Osteoblast (primary cell): ENCODE measurements at places on chromosomes 11 and 22. TPM values are rescaled to one million over a fixed set of nuclear protein-coding genes. Genes with fewer than 3 reads are reported as not detected.

The AIFM3 gene
- total RNA-seq = 0.59 and 0.72 TPM in 2 replicates

DNA sequence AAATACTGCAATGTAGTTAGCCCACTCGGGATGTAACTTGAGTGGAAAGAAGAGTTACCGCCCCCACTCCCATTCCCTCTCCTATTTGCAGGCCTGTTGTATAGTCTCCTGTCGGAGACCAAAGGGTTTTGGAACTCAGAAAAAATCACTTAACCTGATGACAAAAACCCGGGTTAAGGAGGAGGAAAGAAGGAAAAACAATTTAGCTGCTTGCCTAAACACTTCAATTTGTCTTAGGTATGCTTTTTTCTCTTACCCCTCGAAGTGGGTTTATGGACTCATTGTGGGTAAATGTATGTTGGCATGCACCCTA lies 2.2 kb downstream of the YAP1 start:
- DNase-seq = no peak

GRCh38 chr11:17642370-17642769 lies 77.0 kb upstream of the MYOD1 start:
- no peak for DNase-seq

The DDI1 gene
- under 0.01 TPM in 1 of 2 replicates, not detected in the other for total RNA-seq

DNA sequence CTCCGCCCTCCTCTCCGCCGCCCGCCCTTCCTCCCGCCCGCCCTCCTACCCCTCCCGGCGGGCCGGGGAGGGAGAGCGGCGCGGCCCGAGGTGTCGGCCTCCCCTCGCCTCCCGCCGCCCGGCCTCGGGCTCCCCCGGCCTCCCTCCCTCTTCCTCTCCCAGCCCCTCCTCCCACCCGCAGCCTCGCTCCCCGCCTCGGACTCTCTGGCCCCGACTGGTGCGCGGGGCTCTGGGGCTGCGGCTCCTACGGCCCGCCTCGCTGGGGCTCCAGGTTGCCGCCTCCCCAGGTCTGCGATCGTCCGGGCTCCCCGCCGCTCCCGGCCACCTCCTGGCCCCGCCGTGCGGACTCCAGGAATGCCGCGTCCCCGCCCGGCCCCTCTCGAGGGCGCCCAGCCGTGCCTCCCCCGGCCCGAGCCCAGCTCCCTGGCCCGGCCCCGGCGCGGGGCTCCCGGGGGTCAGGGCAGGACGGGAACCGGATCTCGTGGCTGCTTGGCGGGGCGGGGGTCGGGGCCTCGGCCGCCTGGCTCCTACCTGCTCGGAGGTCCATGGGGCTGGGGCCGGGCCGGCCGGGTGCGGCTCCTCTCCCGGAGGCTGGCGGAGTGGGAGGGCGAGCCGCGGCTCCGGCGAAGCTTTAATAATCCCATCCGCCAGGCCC lies at the start of gene CLCF1:
TSS of gene CLCF1 (minus strand) at position 606 of the 655 bp plus-strand sequence. CDS start at position 547, 59 bp downstream.
- DNase-seq = peak; percentile 97

DNA sequence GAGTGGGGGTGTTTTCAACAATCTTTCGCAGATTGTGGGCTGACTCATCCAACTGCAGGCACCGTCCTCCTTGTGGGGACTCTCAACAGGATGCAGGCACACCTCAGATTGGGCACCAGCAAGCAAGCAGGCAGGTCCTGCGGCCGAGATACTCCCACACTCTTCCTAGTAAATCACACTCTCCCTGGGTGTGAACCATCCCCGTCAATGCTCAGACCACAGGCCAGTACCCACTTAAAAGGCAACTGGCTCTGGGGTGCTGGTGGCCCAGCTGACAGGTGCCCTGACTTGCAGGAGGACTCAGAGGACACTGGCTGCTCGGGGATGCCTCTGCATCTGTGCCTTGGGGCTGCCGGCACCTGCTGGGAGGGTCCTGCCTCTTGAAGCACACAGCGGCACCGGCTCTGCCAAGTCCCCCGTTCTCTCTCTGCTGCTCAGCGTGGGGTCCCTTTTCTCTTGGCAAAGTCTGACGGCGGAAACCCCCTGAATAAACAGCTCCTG lies 282.5 kb downstream of the CTTN start:
- peak; percentile 68 for DNase-seq
